Activated CD8-positive, alpha-beta T cell treated with anti-CD3 and anti-CD28 coated beads for 36 hours (primary cell): ENCODE measurements at places on chromosomes 2 and 18. TPM values are rescaled to one million over a fixed set of nuclear protein-coding genes. Genes with fewer than 3 reads are reported as not detected.

Gene NOL4
- not detected for total RNA-seq

GRCh38 chr2:10269291-10269690 lies 33.4 kb upstream of the HPCAL1 start:
- DNase-seq = no peak

Gene PPM1G
- total RNA-seq = 142 TPM

DNA sequence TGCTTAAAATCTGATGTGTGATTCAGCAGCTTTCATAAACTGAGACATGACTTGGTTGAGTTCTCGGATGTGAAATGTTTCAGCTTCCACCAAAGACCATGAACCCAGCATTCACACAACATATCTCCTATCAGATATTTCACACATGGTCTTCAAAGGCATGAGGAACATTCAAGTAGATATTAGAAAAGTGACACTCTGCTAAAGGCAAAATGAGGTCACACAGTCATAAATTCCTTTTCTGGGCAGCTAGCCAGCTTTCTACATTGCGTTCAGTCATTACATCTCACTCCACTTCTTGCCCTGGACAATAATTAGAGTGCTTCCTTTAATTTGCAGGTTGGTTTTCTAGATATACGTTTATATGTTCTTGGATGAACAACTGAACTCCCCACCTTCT lies 96.7 kb downstream of the GAREM1 start:
- no peak for DNase-seq

Gene ALPG
- total RNA-seq = not detected

Gene UGT1A8
- total RNA-seq = not detected

- no peak for DNase-seq
Observed at GRCh38 chr18:40407909-40408308, 1547.1 kb upstream of the PIK3C3 start.

DNA sequence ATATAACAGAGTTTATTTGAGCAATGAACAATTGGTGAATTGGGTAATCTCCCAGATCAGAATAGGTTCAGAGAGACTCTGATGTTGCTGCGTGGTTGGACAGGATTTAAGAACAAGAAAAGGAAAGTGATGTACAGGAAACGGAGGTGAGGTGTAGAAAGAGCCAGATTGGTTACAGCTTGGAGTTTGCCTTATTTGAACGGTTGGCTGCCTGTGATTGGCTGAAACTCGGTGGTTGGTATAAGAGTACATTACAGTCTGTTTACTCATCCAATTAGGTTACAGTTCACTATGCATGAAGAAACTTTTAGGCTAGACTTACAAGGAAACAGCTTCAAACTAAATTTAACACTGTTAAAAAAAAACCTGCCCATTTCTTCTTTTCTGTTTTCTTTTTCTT lies 68.0 kb upstream of the CABLES1 start:
- peak; percentile 36 for DNase-seq

Gene PLA2R1
- not detected for total RNA-seq

DNA sequence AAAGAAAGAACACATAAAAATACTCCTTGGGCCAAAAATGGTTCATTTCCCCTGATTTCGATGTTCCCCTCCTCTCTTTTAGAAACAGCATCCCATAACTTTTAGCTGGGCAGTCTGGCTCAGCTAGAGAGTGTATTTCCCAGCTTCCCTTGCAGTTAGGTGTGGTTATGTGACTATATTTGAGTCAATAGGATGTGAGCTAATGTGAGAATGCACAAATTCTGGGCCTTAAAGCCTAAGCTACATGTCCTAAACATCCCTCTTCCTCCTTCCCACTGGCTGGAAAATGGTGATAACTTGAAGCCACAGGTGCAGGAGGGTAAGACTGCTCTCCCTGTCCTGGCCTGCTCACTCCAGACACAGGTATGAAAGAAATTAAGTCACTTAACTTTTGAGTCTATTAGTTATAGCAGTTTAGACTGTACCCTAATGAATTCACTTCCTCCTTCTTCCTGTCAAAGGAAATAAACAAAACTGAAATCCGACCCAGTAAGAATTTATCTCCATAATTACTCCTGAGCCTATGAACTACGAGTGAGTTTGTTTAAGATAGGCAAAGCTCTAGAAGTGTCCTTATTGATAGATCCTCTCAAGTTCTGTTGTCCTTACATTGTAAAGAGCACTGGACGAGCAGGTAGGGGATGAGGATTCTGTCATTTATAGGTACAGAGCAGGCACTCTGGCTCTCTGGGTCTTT lies 177.6 kb downstream of the MTX2 start:
- no peak for DNase-seq

Gene DSG1
- not detected for total RNA-seq

DNA sequence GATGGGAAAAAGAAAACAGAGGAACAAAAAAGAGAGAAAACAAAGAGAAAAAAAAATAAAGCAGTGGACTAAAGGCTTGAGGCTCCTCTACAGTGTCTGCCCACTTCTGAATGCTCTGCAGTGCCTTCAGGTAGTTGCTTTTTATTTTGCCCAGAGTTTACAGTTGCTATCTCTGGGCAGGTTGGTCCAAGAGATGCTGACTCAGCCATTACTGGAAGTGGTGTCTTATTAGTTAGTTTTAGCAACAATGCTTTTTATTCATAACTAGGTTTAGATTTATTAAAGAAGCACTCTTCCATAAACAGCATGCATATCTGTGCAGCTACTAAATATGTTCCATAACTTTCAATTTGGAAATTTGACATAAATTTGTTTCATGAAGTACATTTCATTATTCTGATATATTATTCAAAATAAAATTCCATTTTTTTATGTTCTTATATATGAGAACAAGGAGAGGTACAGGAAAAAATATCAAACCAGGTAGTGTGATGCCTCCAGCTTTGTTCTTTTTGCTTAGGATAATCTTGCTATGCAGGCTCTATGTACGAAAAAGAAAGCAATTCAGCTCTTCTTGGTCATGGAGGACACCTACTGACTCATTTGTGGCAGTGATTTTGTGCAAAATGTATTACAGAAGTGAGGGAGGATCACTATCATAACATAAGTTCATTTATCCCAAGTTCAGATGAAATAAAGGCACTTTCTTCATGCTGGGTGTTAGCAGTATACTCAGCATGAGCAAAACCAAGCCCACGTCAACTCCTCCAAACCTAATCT lies 69.5 kb downstream of the RPIA start:
- DNase-seq = no peak

GRCh38 chr2:16765356-16765755 lies 99.7 kb upstream of the CYRIA start:
- DNase-seq = no peak

- no peak for DNase-seq
Observed at GRCh38 chr2:66212749-66213148, 222.2 kb upstream of the MEIS1 start.
